ENCODE measurements at places on chromosomes 5 and 9. TPM values are rescaled to one million over a fixed set of nuclear protein-coding genes. Genes with fewer than 3 reads are reported as not detected.

DNA sequence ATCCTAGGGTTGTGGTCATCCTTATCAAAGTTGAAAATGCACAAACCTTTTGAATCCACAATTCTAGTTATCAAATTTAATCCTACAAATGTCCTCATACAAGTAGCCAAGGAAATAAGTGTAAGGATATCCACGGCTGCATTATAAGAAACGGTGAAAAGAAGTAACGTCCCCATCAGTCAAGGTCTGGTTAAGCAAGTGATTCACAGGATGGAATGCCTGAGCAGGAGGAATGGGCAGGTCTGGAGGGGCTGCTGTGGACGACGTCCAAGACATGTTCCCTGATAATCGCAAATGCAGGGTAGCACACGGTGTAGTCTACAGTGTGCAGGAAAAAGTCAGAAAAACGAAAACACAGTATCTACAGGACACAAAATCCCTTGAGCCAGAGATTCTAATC is 118.6 kb downstream of the ADAMTS2 start:
- H3K36me3 ChIP-seq: no peaks in the 10 kb centered on the region
- no peak overlapping the region for H3K27ac ChIP-seq
- peak; percentile 8 for DNase-seq
- no peaks in the 10 kb centered on the region for H3K27me3 ChIP-seq

The HAVCR2 gene
- total RNA-seq: 0.21 TPM

GRCh38 chr5:141714542-141715310 is 32.7 kb upstream of the ARAP3 start:
- no peaks in the 10 kb centered on the region for H3K4me1 ChIP-seq
- peaks cover 55% of the 10 kb centered on the region for H3K27me3 ChIP-seq
- no peaks in the 10 kb centered on the region for H3K36me3 ChIP-seq
- H3K27ac ChIP-seq: no peak overlapping the region
- H3K4me3 ChIP-seq: no peak overlapping the region

DNA sequence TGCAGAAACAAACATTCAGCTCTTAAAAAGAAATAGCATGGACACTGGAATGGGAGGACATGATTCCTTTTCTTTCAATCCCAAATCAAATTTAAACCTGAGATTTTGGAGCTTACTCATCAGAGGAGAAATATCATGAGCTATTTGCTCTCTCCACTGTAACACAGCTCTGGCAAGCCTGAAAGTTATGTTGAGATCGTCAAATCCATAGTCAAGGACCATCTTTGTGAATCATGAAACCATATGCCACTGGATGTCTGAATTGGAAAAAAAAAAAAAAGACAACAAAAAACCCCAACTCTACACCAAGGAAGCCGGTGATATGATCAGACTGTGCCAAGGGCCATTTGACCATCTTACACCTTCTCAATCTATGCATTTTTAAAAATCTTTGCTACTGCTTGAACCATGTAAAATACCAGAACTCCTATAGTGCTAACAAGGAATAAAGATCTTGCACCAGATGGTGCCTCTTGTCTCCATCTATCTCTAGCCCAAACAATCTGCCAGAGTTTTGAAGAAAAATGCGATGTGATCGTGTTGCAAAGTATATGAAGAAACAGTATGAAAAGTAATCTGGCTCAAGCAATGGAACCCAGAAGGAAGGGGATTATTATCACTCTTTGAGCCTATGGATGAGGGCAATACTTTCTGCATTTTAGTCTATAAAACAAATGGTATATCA is 138.1 kb upstream of the MEF2C start:
- DNase-seq: no peak
- H3K36me3 ChIP-seq: no peaks in the 10 kb centered on the region
- H3K27me3 ChIP-seq: no peaks in the 10 kb centered on the region
- no peak overlapping the region for H3K4me3 ChIP-seq
- H3K4me1 ChIP-seq: peaks cover 3% of the 10 kb centered on the region

GRCh38 chr5:124193371-124193789 is 553.1 kb downstream of the ZNF608 start:
- no peak for DNase-seq
- H3K4me1 ChIP-seq: peaks cover 8% of the 10 kb centered on the region
- H3K36me3 ChIP-seq: no peaks in the 10 kb centered on the region
- no peak overlapping the region for H3K4me3 ChIP-seq
- H3K27me3 ChIP-seq: peaks cover 2% of the 10 kb centered on the region
- no peak overlapping the region for H3K27ac ChIP-seq

The DMRTA1 gene
- total RNA-seq: 0.18 TPM

DNA sequence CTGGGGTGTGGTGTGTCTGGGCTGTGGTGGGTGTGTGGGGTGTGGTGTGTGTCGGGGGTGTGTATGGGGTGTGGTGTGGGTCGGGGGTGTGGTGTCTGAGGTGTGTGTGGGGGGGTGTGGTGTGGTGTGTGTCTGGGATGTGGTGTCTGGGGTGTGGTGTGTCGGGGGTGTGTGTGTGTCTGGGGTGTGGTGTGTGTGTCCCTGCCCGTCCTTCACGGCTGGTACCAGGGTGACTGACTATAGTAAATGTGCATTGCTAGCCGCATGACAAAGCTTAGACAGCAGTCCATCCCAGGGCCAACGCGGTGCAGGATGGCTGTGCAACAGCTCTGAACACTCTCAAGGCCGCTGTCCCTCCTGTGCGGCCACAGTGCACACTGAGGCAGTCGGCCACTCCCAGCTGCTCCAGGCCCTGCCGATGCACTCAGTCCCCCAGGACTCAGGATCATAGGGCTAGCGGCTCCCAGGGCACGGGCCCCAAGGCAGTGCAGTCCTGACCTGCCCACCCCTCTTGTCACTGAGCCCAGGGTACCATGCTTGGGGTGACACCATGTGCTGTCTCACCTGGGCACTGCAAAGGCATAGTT is 54.0 kb downstream of the SECISBP2 start:
- peaks cover 3% of the 10 kb centered on the region for H3K4me1 ChIP-seq
- H3K36me3 ChIP-seq: no peaks in the 10 kb centered on the region
- no peaks in the 10 kb centered on the region for H3K27me3 ChIP-seq
- no peak overlapping the region for H3K27ac ChIP-seq
- no peak overlapping the region for H3K4me3 ChIP-seq
- no peak for DNase-seq

The LHX6 gene
- total RNA-seq: not detected

GRCh38 chr9:34577400-34578240 is 11.9 kb downstream of the CNTFR start:
- peak overlapping the region; percentile 75 for H3K4me3 ChIP-seq
- H3K4me1 ChIP-seq: peaks cover 10% of the 10 kb centered on the region
- H3K36me3 ChIP-seq: no peaks in the 10 kb centered on the region
- DNase-seq: no peak
- H3K27me3 ChIP-seq: peaks cover 63% of the 10 kb centered on the region
- H3K27ac ChIP-seq: no peak overlapping the region

- H3K27ac ChIP-seq: no peak overlapping the region
- H3K4me1 ChIP-seq: peaks cover 21% of the 10 kb centered on the region
- H3K4me3 ChIP-seq: no peak overlapping the region
- H3K36me3 ChIP-seq: peaks cover 20% of the 10 kb centered on the region
- H3K27me3 ChIP-seq: no peaks in the 10 kb centered on the region
Measured at GRCh38 chr9:3912817-3913216, 387.0 kb upstream of the RFX3 start.

DNA sequence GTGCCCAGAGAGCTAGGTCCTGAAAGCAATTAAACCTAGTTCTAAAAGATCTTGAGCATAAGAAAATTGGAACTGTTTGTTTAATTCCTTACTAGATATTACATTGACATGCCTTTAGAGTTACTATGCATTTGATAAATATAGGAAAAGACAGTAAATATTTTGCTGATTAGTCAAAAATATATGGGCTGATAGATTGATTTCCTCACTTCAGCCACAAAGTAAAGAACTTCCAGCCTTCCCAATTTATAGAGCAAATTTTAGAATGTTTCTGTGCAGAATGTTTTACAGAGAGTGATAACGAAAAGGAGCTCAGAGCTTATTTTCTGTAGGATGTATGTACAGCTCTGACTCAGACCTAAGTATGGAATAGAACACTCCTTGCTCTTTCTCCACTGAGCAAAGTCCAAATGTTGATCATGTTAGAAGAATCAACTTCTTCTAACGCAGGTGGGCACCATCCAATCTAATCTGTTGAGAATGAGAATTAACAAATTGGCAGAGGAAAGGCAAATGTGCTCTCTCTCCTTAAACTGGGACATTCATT is 72.9 kb upstream of the PAM start:
- H3K36me3 ChIP-seq: no peaks in the 10 kb centered on the region
- no peak overlapping the region for H3K4me3 ChIP-seq
- no peaks in the 10 kb centered on the region for H3K4me1 ChIP-seq
- H3K27me3 ChIP-seq: no peaks in the 10 kb centered on the region
- DNase-seq: no peak

The PRRX2 gene
- total RNA-seq: 5.6 TPM

The ACTBL2 gene
- not detected for total RNA-seq

The SH3TC2 gene
- 0.83 TPM for total RNA-seq

DNA sequence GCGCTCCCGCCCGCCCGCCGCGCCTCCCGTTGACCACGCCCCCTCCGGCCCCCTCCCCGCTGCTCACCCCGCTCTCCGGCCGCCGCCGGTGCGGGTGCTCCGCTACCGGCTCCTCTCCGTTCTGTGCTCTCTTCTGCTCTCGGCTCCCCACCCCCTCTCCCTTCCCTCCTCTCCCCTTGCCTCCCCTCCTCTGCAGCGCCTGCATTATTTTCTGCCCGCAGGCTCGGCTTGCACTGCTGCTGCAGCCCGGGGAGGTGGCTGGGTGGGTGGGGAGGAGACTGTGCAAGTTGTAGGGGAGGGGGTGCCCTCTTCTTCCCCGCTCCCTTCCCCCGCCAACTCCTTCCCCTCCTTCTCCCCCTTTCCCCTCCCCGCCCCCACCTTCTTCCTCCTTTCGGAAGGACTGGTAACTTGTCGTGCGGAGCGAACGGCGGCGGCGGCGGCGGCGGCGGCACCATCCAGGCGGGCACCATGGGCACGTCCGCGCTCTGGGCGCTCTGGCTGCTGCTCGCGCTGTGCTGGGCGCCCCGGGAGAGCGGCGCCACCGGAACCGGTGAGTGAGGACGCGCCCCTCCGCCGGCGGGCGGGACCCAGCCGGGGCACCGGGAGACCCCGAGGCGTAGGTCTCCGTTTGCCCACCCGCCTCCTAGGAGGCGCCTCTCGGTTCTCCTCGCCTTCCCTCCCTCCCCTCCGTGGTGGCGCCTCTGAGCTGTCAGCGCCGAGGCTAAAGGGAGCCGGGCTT is at the start of gene VLDLR:
VLDLR (plus strand) TSS at position 66 of the 739 bp plus-strand sequence; CDS start at position 469, 403 bp downstream.
- peaks cover 4% of the 10 kb centered on the region for H3K27me3 ChIP-seq
- peak within 1 kb of the TSS; percentile 85 for H3K27ac ChIP-seq

- no peak overlapping the region for H3K4me3 ChIP-seq
- no peak for DNase-seq
- H3K27me3 ChIP-seq: no peaks in the 10 kb centered on the region
Measured at GRCh38 chr5:37043693-37044092, 167.1 kb downstream of the NIPBL start.

DNA sequence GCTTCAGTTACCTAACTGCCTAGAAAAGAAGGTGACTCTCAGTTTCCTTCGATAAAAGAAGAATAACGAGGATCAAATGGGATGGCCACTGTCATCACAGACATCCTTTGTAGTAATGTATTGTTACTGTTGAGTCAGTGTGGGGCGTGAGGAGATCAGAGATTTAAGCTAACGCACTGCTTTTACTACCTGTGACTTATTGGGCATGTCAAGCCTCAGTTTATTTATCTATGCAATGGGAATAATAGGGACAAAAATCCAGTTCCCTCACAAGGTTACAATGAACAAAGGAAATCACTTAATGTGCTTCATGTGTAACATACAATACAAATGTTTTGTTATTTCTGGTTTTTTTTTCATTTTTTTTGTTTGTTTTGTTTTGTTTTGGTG is 255 bp upstream of the TRPM6 start:
- H3K27me3 ChIP-seq: peaks cover 38% of the 10 kb centered on the region
- peaks cover 1% of the 10 kb centered on the region for H3K4me1 ChIP-seq
- DNase-seq: no peak
- peak overlapping the region; percentile 81 for H3K4me3 ChIP-seq

GRCh38 chr5:140213370-140213983 is 38.5 kb downstream of the CYSTM1 start:
- no peak overlapping the region for H3K4me3 ChIP-seq
- no peak overlapping the region for H3K27ac ChIP-seq
- no peak for DNase-seq
- H3K27me3 ChIP-seq: peaks cover 5% of the 10 kb centered on the region

The ANKRD18B gene
- total RNA-seq: 13.8 TPM

The PCDHA4 gene
- 12.8 TPM for total RNA-seq

GRCh38 chr5:140362875-140363630 is 3.1 kb downstream of the SLC4A9 start:
- H3K27ac ChIP-seq: no peak overlapping the region
- peaks cover 3% of the 10 kb centered on the region for H3K4me1 ChIP-seq
- no peaks in the 10 kb centered on the region for H3K36me3 ChIP-seq
- H3K4me3 ChIP-seq: peak overlapping the region; percentile 52
- peak; percentile 91 for DNase-seq

The EGFL7 gene
- 6.9 TPM for total RNA-seq

GRCh38 chr5:31783731-31784130 is 144.8 kb downstream of the PDZD2 start:
- DNase-seq: no peak
- peaks cover 44% of the 10 kb centered on the region for H3K27me3 ChIP-seq
- no peaks in the 10 kb centered on the region for H3K4me1 ChIP-seq
- H3K27ac ChIP-seq: no peak overlapping the region

The CTXN3 gene
- not detected for total RNA-seq

The SCGB3A2 gene
- total RNA-seq: not detected

DNA sequence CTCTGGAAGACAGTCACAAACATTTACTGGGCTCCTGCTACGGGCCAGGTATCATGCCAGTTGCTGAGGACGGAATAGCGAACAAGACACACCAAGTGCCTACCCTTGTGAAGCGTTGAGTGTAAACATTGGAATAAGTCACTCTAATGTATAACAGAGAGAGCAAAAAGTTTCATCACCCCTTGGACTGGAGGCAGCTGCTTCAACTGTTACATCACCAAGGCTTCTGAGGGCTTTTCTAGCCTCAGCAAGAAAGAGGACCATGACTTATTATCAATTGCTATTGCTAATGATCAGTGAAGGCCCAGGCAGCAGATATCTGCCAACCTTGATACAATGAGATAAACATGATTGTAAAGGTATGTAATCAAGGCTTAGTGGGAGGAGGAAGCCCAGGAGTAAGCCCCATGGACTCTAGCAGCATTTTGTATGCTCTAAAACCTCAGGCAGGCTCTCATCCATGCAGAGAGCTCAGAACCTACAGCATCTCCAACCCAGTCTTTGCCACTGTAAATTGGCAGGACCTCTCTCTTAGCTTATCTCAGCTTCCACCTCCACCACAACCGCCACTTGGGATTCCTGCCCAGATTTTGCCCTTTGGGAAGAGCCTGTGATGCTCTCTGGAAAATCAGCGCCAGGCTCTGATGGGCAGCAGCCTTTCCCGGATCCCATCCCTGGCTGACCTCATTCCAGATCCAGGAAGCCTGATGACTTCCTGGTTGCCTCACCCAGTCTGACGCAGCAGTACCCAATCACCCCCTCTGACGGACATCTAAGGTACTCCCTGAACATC is 54.5 kb downstream of the ADAM19 start:
- no peak overlapping the region for H3K27ac ChIP-seq
- H3K27me3 ChIP-seq: no peaks in the 10 kb centered on the region
- H3K4me3 ChIP-seq: no peak overlapping the region
- H3K4me1 ChIP-seq: peaks cover 27% of the 10 kb centered on the region
- peaks cover 26% of the 10 kb centered on the region for H3K36me3 ChIP-seq
- no peak for DNase-seq

GRCh38 chr9:76651119-76651705 is 113.0 kb upstream of the PCA3 start:
- peak overlapping the region; percentile 28 for H3K4me3 ChIP-seq
- DNase-seq: no peak
- peak overlapping the region; percentile 88 for H3K27ac ChIP-seq
- H3K36me3 ChIP-seq: no peaks in the 10 kb centered on the region
- no peaks in the 10 kb centered on the region for H3K27me3 ChIP-seq

The ZCCHC9 gene
- 17.3 TPM for total RNA-seq

- no peak overlapping the region for H3K27ac ChIP-seq
- H3K4me3 ChIP-seq: no peak overlapping the region
- H3K4me1 ChIP-seq: peaks cover 6% of the 10 kb centered on the region
- H3K36me3 ChIP-seq: peaks cover 20% of the 10 kb centered on the region
- no peak for DNase-seq
- H3K27me3 ChIP-seq: no peaks in the 10 kb centered on the region
Measured at GRCh38 chr5:9025942-9026341, 519.9 kb downstream of the SEMA5A start.
